CD4-positive, CD25-positive, alpha-beta regulatory T cell (primary cell): ENCODE measurements at places on chromosomes 1 and 21.

- DNase-seq = no peak
Measured at GRCh38 chr1:207654320-207654719, 9.4 kb downstream of the CR1L start.

DNA sequence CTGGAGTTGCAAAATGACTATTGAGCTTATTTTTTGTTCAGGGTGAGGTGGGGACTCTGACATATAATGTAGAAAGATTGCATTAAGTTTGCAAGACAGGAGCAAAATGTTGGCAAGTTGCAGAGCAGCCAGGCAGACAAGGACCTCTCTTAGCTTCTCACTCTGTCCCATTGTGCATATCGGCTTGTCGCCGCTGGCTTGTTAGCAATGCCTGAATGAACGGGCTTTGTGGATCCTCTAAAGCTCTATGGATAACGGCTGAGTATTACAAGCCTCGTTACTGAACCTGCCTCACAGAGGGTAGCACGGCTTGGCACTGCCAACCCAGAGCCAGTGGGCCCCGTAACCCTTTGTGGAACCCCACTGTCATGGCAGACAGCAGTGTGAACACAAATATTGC lies 68.4 kb downstream of the TNR start:
- DNase-seq = no peak

DNA sequence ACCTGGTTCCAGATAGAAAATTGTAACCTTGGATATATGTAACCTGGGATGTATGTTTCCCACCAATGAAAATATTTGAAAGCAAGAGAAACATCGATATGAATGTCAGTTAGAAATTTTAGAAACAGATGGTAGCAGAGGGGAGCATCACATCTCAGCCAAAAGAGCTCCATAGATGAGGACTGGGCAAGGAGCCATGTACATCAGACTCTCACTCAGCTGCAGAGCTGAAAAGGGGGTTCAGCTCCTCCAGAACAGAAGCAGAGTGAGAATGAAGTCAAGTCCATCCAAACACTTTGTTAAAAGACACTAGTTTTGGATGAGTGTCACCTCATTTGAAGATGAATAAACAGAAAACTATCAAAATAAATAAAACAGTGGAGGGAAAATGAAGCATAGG lies 202.4 kb downstream of the HMCN1 start:
- DNase-seq = no peak

DNA sequence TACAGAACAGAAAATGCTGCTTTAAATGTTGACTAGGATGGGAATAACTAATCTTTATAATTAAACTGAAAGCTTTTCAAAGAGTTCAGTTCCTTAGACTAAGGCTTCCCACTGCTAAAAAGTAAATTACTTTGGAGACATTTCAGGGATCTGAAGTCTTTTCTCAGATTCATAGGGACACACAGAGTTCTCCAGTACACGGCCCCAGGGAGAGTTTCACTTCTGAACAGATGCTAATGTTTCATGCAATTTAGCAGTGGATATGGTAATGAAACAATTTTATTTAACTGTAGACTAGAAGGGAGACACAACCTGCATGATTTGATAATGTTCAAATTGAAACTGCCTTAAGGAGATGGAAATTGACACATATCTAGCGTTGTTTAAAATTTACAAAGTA lies 1282.6 kb downstream of the NCAM2 start:
- DNase-seq = no peak

DNA sequence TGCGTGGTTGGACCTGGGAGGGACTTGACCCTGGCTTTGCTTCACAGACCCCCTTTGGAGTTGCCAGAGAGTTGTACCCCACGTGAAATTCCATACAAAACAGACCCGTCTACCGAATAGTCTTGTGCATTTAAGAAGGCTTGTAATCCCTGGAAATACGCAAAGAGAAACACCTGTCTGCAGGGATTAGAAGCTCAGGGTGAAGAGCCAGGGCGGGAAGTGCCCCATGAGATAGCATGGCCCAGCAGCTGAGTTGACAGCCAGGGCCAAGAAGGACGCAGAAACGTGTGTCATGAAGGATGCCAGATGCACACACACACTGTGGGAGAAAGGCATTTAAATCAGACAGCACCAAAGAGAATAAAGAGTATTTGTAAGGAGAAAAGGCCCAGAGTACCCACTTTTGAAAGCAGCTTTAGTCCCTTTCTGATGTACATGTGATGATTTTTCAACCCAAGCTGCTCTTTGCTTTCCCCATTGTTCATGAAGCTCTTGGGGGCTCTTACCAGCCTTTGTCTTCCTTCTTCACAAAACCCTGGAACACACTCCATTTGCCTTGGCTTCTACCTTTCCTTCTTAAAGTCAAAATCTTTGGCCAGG lies 46.6 kb downstream of the PCP4 start:
- DNase-seq = no peak

DNA sequence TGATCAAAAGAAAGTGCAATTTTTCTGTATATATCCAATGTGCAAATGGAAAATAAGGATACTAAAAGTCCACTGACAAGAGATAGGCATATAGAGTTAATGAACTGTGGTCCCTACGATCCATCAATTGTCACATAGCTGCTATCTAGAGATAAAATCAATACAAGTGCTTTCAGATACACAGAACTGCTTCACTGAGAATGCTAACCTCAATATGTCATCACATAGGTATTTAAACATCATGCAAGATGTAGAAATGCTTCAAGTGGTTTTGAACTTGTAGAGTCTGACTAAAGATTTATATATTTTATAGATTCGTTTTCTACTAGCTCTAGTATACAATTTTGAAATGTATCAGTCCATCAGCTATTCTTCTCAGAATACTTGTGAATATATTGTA lies 1604.7 kb downstream of the PLA2G4A start:
- DNase-seq = no peak

GRCh38 chr1:182080955-182081582 lies 19.6 kb upstream of the ZNF648 start:
- DNase-seq = peak; percentile 73

- no peak for DNase-seq
Measured at GRCh38 chr1:109721042-109721441, 9.0 kb downstream of the GSTM5 start.

- no peak for DNase-seq
Measured at GRCh38 chr1:187877220-187877619, 1048.5 kb downstream of the PLA2G4A start.

DNA sequence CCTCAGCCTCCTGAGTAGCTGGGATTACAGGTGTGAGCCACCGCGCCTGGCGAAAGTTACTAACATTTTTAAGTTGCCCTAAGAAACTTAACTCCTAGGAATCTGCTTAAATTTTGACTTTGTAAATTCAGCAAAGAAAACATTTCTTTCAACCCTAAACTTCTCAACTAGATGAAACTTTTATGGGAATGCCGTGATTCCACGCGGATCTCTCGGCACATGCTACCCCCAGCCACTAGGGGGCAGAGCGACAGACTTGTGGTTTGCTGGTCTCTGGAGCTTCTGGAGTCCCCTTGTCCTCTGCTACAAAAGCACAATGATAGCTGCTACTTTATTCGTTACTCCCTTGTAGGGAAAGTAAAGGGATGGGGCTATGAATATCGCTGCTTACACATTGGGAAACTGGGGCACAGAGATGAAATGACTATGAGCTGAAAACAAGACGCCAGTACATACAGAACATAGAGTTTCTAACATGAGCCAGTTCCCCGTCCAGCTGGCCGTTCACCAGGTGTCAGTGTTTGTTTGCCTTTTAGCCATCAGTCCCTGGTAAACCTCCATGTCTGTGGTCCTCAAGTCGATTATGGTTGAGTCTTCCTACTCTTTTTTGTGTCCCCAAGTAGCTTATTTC lies 114.7 kb downstream of the PBX1 start:
- no peak for DNase-seq

GRCh38 chr1:95067568-95067967 lies 5.2 kb downstream of the ALG14 start:
- DNase-seq = no peak

DNA sequence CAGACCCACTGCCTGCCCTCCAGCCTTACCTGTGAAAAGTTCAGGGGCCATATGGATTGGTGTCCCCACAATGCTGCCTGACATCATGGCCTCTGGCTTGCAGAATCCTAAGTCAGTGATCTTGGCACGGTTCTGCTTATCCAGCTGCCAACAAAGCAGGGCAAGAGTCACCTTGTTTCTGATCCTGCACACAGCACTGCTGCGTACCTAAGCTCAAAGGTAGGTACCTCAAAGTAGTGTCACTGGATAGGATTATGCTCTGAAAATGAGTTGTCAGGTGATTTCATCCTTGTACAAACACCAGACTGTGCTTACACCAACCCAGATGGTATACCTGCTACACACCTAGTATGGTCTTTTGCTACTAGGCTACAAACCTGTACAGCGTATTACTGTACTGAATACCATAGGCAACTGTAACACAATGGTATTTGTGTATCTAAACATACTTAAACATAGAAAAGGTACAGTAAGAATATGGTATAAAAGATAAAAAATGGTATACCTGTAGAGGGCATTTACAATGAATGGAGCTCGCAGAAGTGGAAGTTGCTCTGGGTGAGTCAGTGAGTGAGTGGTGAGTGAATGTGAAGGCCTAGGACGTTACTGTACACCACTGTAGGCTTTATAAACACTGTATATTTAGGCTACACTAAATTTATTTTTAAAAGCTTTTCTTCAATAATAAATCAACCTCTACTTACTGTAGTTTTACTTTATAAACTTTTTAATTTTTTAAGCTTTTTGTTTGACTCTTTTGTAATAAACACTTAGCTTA lies 29.1 kb upstream of the RBBP5 start:
- DNase-seq = no peak

DNA sequence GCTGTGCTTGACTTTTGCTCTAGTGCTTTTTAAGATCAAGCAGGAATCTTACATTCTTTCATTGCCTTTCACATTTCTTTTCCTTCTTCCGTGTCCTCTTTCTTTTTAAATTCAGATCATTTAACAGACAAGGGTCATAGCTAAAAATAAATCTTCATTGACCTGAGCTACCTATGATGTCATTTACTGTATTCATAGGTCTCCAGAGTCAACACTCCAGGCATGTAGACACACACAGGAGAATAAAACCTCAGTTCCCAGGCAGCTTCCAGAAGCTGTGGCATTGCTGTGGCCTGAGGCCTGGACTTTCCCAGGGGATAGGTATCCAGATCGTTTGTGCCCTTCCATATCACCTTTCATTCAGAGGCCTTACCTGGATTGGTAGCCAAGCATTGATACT lies 38.5 kb upstream of the ENAH start:
- no peak for DNase-seq

DNA sequence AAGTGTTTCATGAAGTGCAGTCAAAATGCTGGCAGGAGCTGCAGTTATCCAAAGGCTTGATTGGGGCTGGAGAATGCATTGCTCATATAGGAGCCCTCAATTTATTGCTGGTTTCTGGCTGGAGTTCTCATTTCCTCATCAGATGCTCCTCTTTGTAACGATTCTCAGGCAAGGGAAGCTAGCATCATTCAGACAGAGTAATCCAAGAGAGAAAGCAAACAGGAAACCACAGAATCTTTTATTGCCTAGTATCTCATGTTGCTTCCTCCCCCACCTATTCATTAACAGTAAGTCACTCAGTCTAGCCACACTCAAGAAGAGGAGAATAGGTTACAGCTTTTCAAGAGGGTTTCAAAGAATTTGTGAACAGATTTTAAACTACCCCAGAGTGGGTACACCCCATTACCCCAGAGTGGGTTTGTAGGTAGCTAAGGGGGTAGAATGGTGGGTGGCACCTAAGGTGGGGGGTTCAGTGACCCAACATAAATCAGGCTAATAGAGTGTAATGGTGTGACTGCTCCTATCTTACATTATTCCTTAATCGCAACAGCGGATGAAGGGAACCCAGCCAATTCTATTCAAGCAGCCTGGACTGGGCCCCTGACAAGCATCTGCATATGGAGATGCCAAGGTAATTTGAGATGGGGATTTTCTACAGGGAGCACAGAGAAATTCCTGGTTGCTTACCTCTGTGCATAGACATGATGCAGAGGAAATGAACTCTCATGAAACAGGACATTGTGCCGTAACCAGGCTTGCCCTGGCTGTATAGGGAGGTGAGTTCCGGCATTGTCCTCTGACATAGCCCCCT lies 67.1 kb downstream of the KCNJ15 start:
- DNase-seq = no peak

DNA sequence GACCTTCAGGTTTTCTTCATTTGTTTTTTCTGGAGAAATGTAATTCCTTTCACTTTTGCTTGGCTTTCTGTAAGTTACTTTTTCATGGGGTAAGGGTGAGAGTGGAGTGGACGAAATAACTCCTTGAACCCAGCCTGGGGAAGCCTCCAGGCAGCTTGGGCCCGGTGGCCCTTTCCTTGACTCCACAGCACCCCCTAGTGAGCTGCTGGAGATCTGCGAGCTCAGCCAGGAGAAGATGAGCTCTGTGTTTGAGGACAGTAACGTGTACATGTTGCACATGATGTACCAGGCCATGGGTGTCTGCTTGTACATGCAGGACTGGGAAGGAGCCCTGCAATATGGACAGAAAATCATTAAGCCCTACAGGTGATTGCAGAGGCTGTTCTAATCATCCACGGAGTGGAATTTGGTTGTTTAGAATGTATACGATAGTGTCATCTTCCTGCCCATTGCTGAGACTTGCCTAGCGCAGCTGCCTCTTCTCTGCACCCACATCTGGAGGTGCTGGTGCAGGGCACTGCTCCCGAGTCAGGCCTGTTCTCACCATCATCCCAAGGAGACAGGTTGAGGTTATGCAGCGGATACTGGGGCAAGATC lies 51.0 kb downstream of the SMYD2 start:
- DNase-seq = peak; percentile 15

DNA sequence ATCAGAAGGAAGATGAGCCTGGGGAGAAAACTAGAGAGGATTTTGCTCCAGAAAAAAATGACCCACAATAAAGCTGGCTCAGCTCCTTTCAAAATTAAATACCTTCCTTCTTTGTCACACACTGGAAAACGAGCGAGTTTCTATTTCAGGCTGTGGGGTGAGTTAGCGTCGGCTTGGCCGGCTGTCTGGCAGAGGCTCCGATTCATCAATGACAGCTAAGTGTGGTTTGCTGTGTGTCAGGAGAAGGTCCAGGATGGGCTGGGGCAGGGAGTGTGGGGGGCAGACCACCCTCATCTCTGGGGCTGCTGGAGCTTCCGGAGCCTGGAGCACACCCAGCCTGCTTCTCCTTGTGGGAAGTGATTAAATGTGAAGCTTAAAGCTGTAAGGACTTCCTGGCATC lies 120.2 kb downstream of the ETS2 start:
- no peak for DNase-seq

- no peak for DNase-seq
Measured at GRCh38 chr1:85359874-85360721, 83.7 kb upstream of the BCL10 start.

DNA sequence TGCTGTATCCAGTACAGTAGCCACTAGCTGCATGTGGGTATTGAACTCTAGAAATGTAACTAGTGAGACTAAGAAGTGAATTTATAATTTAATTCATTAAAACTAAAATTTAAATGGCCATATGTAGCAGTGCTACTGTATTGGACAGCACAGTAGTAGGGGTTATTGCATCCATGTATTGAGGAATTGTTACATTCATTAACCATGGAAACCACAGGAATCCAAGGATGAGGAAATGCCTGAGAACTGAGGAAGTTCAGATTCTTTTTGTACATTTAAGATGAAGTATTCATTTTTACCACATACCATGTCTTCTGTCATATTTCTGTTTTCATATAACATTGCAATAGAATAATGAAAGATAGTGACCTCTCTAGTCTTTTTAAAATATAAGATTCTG lies 2.6 kb downstream of the MTF2 start:
- peak; percentile 8 for DNase-seq

GRCh38 chr1:192962901-192963300 lies 96.3 kb downstream of the UCHL5 start:
- DNase-seq = no peak

- DNase-seq = no peak
Measured at GRCh38 chr1:161225178-161225533, 704 bp upstream of the TOMM40L start.
